PC-3 (cell line): ENCODE measurements at places on chromosomes 4 and X. TPM values are rescaled to one million over a fixed set of nuclear protein-coding genes. Genes with fewer than 3 reads are reported as not detected.

GRCh38 chrX:125287282-125287681 lies 32.4 kb upstream of the TEX13C start:
- no peak for DNase-seq
- no peak overlapping the region for H3K27ac ChIP-seq
- no peaks in the 10 kb centered on the region for H3K36me3 ChIP-seq
- peaks cover 33% of the 10 kb centered on the region for H3K4me1 ChIP-seq
- H3K4me3 ChIP-seq, result no peak overlapping the region

DNA sequence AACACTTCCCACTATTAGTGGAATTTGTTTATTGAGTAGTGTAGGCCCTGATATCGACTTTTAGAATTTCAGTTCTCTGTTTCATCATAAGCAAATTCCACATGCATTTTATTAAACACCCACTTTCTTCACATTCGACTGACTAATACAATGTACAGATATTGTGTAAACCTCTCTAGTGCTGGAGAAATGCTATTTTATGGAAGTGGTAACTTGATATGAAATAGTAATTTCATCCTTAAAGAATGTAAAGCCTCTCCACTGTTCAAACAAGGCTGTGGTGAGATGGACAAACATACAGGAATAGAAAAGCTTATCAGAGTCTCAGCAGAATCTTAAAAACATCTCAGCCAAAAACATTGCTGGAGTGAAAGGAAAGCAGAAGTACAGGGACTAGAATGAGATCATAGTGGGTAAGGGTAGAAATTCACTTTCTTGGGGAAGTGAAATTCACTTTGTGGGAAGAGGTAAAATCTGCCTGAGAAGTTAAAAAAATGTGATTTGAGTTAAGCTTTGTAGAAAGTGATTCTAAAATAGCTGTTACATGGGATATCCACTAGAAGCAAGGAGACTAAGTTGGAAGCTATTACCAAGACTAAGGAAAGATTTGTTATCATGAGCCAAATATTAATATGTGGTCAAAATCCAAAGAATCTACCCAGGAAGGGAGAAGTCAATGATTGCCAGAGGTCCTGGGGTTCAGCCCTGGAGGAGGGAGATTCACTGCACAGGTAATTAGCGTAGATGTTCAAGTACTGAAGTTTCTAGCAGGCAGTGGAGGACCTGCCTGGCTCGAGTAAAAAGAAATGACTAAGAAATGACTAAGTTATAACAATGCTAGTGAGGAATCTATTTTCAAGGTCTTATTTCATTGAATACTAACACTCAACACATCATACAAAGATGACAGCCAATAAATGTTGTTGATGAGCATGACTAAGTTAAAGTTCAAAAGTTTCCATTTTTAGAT lies 398.3 kb upstream of the FAM47C start:
- H3K4me1 ChIP-seq, result 0 out of 2 replicates have a peak, but pooled peaks cover 4% of the 10 kb centered on the region
- peak; percentile 58 for DNase-seq
- H3K27me3 ChIP-seq, result no peaks in the 10 kb centered on the region

TXK gene
- total RNA-seq, result 0.92 and 2.6 TPM in 2 replicates

DNA sequence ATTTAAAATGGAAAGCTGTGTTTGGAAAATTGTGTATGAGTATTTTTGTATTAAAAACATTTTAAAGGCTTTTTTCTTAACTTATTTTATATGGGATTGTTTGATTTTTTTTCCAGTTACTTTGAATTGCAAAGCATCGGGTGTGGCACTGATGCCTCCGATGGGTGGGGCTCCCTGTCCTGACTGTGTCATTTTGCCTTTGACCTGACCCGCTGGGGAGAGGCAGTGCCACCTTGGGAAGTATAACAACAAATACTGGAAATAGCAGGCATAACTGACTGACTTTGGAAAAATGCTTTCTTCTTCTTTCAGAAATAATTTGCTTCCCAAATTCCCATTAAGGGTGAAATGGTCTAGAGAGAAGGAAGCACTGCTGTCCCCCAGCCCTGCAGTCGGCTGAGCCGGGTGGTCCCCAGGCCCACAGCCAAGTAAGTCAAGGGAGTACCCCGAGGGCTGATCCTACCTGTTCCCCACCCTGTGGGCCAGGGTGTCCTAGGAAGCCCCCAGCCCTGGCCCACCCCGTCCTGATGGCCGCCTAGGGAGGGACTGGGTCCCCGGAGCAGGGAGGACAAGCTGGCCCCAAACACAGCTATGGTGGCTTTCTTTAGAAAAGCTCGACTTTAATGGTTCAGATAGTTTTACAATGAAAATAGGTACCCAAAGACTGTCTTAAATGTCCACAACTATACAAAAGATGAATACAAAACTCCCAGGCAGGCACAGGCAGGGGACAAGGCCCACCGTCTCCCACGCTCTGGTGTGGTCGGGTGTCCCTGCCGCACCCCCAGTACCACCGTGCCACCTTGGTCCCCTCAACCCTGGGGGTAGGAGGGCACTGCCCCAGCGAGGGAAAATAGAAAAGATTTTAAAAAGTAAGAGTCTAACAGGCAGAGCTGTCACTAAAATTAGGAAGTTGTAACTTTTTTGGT lies 26.4 kb downstream of the NELFA start:
- no peak for DNase-seq
- no peak overlapping the region for H3K27ac ChIP-seq
- H3K4me3 ChIP-seq, result no peak overlapping the region

- no peak overlapping the region for H3K4me3 ChIP-seq
- H3K4me1 ChIP-seq, result no peaks in the 10 kb centered on the region
- H3K27me3 ChIP-seq, result no peaks in the 10 kb centered on the region
- no peak overlapping the region for H3K27ac ChIP-seq
Observed at GRCh38 chr4:100605144-100605543, 87.3 kb upstream of the EMCN start.

DNA sequence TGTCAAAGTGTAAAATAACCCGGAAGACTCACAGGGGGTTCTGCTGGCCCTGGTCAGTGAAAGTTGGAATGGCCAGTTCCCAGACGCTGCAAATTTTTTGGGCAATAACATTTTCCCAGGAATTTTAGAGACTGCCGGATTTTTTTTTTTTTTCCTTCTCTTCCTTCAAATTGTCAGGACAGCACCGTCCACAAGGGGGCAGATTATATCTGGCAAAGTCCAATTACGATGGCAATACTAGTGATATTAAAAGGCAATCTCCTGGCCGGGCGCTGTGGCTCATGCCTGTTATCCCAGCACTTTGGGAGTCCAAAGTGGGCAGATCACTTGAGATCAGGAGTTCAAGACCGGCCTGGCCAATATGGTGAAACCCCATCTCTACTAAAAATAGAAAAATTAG lies 20.5 kb downstream of the SLC25A5 start:
- no peaks in the 10 kb centered on the region for H3K4me1 ChIP-seq
- H3K36me3 ChIP-seq, result no peaks in the 10 kb centered on the region
- no peak overlapping the region for H3K4me3 ChIP-seq
- DNase-seq, result peak; percentile 74
- no peak overlapping the region for H3K27ac ChIP-seq
